ENCODE measurements at places on chromosomes 2 and 18.

GRCh38 chr2:170354855-170355780, 177.2 kb downstream of the MYO3B start:
- DNase-seq, result no peak

- no peak for DNase-seq
Observed at GRCh38 chr2:156565066-156565710, 129.0 kb downstream of the GPD2 start.

- no peak for DNase-seq
Observed at GRCh38 chr2:38509947-38510326, 92.8 kb downstream of the HNRNPLL start.

DNA sequence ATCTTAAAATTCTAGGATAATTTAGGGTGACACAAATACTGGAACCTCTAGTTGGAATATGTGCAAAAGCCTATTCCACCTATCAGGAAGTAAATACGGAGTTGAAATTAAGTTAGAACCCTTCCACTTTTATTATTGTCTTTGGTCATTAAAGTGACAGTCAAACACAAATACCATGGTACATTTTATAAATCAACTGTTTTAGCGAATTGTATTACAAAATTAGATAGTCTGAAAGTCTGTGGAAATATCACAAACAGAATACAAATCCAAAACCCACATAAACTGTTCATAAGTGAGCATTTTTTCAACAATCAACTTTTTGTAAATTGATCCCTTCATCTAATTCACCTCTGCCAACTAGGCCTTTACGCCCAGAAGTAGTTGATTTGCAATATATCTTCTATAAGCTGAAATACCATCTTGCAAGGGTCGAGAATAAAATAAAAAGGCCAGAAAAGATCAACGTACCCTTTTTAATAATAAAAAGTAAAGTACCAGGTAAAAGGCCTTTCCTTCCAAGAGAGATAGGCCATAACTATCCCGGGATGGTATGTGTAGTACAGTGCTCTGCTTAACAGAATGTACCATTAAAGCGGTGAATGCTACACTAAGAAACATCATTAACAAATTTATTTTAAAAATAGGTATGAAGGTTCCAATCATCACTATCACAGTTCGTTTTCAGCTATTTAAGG, 1.3 kb downstream of the USP34 start:
- no peak for DNase-seq

- no peak for DNase-seq
Observed at GRCh38 chr2:156647377-156648010, 211.3 kb downstream of the GPD2 start.

DNA sequence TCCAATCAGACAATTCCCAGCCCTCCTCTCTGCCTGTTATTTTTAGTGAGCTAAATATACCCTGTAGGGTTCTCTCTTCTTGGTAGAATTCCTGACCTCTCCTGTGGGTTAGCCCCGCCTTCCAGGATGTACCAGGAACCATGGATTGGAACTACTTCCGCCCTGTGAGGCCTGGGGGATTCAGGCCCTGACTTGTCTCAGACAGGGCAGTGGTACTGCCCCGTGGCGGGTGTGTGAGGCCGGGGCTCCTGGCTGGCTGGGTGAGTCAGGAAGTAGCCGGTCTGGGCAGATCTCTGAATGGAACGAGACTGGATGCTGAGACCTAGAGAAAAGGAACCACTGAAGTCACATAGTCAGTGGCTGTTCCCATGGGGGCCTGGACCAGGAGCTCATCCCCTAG, 50.5 kb downstream of the DYSF start:
- no peak for DNase-seq

DNA sequence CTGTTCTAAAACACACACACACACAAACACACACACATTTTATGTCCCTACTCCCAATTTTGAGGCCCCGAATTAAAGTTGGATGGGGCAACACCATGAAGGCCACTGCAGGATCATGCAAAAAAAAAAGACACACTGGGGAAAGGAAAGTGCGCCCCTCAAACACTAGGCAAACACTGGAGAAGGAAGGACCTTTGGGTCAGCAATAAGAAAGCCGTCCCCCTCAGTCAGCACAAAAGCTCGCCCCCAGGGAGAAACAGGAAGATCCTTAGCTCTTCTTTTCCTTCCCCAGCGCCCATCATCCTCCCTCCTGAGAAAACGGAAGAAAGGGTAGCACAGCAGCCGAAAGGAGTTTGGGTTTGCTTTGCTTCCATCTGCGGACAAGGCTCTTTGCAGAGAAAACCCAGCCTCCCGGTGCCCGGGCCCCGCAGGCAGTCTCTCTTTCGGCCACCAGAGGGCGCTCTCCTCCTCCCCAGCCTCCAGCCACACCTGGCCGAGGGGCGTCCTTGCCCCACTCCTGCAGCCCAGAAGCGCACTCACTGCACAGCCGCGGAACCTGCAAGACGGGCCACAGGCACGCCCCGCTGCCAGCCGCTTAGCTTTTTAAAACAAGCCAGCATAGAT, 248.5 kb downstream of the CDH20 start:
- peak; percentile 78 for DNase-seq

- DNase-seq, result peak; percentile 36
Observed at GRCh38 chr2:237669628-237670392, 42.4 kb downstream of the LRRFIP1 start.

GRCh38 chr2:74414881-74415761, 6.3 kb downstream of the C2orf81 start:
- peak; percentile 59 for DNase-seq

GRCh38 chr2:100796499-100797100, 23.3 kb upstream of the NPAS2 start:
- DNase-seq, result no peak

- no peak for DNase-seq
Observed at GRCh38 chr2:118086024-118086633, 2.1 kb upstream of the INSIG2 start.

DNA sequence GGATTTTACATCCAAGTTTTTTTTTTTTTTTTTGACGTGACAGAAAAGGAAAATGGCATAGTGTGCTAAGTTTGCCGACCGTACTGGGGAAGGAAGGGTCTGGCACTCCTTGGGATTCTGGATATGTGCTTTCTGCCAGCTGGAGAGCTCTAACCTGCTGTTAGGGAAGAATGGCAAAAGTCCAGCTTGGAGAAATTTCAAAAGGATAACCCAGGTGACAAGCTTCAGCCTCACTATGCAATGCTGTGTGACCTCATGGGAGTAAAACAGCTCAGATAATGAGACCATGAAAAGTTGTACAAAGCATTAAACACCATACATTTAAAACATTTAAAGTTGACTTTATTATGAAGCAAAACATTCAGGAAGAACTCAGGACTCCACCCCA, 10.3 kb upstream of the GPR45 start:
- no peak for DNase-seq

DNA sequence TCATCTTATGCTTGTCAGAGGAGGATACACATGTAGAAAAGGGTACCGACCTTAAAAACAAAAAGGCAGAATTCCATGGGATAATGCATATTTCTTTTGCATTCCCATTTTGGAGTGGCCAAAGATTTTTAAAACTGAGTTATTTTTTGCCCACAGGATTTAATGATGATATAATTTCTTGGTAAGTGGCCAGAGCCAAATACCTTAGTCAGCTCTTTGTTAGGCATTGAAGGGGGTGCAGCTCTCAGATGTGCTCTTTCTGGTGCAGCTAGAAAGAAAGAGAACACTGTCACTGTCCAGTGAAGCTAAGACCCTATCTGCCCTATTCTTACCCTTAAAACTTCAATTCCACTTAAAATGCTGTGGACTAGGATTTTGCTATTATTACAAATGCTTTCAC, 10.8 kb downstream of the COQ10B start:
- no peak for DNase-seq

GRCh38 chr2:76825140-76825970, 696.8 kb downstream of the LRRTM4 start:
- no peak for DNase-seq

DNA sequence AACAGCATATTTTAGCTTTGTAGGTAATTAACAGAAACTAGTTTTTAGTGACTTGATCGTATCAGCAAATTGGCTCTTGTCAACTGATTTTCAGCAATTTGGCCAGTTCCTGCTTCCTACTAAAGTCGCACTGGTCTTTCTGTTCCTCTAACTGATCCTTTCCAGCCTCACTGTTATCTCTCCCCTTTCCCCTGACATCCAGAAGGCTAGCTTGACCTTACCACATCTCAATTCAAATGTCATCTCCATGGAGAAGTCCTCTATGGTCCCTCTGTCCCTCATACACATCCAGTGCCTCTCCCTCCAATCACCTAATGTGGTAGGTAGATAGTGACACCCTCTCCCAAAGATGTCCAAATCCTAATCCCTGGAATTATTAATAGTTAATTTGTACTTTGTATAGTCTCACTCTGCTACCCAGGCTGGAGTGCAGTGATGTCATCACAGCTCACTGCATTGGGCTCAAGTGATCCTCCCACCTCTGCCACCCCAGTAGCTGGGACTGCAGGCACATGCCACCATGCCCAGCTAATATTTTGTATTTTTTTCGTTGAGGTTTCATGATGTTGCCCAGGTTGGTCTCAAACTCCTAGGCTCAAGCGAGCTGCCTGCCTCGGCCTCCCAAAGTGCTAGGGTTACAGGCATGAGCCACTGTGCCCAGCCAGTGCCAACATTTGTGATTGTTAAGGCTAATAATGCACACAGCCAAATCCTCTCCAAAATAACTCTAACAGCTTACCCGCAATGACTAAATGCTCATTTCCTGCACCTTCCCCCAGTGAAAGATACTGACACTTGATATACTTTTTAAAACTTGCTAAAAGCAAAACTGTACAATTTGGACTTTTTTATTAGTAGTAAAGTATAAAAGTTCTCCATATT, 16.9 kb downstream of the PSTPIP2 start:
- no peak for DNase-seq

GRCh38 chr2:189010536-189010935, 36.4 kb downstream of the COL3A1 start:
- DNase-seq, result no peak

GRCh38 chr2:231604101-231604684, 11.5 kb downstream of the TEX44 start:
- peak; percentile 45 for DNase-seq

DNA sequence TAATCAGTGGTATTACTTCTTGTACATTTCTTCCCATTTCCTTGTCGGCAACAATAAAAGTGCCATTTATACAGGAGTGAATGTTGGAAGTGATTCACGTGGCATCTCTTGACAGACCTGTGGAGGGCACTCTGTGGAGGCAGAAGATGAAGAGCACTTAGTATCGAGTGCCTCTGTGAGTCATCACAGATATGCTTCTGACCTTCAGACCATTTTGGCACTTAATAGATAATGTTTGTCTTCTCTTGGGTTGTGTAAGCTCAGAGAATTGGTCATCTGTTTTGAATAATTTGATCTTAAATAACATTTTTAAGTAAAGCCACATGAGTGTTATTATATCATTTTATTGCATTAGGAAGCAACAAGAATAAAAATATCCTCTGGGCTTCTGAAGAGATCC, 305.5 kb downstream of the PTPRM start:
- DNase-seq, result no peak

- DNase-seq, result no peak
Observed at GRCh38 chr18:59617468-59617932, 79.7 kb downstream of the CCBE1 start.

DNA sequence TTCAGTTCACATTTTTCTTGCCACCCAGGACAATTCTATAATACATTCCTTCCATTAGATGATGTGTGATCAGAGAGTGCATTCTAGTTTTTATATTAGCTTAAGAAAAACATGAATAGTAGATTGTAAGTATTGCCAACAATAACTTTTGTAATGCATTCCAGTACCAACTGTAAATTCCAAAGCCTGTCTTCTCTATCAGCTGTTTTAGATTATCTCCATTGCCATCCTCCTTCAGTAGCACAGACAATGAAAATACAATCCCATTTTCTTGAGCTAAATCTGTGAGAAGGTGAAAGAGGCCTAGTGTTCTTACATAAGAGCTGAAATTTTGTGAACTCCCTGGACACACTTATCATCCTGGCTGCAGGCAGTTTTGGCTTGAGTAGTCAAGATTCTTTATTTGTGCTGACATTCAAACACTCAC, 103.9 kb downstream of the CCBE1 start:
- DNase-seq, result no peak

DNA sequence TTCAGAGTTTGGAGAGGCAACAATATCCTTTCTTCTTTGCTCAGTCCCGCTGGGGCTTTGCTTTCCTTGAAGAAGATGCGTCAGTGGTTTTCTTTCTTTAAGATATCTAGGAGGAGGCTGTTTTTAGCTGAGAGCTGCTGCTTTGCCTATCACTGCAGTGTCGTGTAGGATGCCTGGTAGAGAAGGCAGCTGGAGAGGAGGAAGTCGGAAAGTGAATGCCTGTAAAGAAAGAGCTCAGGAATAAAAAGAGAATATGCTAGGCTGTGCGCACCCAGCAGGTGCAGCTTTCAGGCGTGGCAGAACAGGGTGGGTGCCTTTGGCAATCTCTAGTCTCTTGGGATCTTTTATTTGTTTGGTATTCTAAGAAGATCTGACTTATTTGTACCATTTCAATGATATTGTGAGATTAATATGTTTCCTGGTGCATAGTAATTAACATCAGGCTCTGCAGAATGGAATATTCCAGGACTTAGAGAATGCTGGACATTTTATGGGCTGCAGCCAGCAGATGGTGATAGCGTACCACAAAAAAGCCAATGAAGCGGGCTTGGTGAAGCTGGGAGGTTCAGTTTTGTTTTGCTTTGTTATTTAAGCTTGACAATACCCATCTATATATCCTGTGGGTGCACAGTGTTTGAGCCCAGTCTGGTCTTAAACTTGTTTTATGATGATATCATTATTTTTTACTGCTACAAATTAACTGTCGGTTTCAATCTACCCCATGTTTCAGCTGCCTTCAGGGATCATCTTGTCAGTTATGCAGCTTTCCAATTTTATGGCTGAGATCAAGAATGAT, 34.9 kb downstream of the CAVIN2 start:
- peak; percentile 6 for DNase-seq

GRCh38 chr2:38269421-38269820, 107.7 kb downstream of the ATL2 start:
- DNase-seq, result no peak

DNA sequence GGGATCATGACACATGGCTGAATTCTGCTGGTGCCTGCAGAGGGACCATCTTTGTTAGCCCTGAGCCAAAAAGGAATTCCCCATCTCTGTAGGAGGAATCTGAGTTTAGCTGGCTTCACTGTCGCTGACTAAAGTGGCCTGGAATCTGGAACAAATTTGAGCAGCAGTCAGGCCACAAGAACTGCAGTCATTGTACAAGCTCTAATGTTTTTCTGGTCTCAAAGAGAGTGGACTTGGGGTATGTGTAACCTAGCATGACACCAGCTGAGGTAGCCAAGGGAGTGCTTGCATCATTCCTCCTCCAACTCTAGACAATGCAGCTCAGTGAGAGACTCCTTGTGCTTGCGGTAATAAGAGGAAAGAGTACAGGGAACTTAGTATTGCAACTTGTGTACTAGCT, 539.1 kb upstream of the LRRTM4 start:
- no peak for DNase-seq

GRCh38 chr2:33531549-33532059, 55.2 kb downstream of the RASGRP3 start:
- no peak for DNase-seq

DNA sequence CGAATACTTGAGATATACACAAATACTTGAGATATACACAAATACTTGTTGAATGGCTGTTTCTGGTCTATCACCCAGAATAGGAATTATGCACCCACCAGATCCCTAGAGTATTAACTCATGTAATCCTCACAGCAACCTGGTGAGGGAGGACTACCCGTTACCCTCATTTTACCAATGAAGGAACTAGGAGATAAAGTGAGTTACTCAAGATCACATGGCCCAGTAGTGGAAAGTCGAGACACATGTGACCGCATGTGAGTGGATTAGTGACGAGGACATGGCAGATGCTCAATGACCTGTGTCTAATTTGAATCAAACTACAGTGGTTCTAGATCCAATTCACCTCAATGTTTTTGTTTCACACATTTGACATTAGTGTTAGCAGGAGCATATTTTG, 2.4 kb downstream of the MOGAT1 start:
- peak; percentile 12 for DNase-seq

Measured in germinal center (tissue), 1 donor.